Epithelial cell of umbilical artery (primary cell): ENCODE measurements at places on chromosomes 1 and 21. TPM values are rescaled to one million over a fixed set of nuclear protein-coding genes. Genes with fewer than 3 reads are reported as not detected.

SHE gene
- 30.9 and 47.4 TPM in 2 replicates for total RNA-seq

LCE5A gene
- not detected in 2 replicates for total RNA-seq

ORC1 gene
- 4.9 and 8.5 TPM in 2 replicates for total RNA-seq

CD1D gene
- total RNA-seq, result not detected in 2 replicates

CCDC185 gene
- total RNA-seq, result under 0.01 TPM in 1 of 2 replicates, not detected in the other

SLC35F3 gene
- not detected in 2 replicates for total RNA-seq

MAGI3 gene
- total RNA-seq, result 9.7 and 10.1 TPM in 2 replicates

FAM72C gene
- 0.65 and 1.2 TPM in 2 replicates for total RNA-seq

KRTAP21-1 gene
- total RNA-seq, result not detected in 2 replicates

BCL2L15 gene
- under 0.01 and 1.6 TPM in 2 replicates for total RNA-seq

RIPK4 gene
- not detected in 2 replicates for total RNA-seq

BLACAT1 gene
- total RNA-seq, result not detected in 2 replicates

GPR52 gene
- 0.32 and 0.61 TPM in 2 replicates for total RNA-seq

PTPRF gene
- 54.7 and 58.5 TPM in 2 replicates for total RNA-seq

MTARC1 gene
- total RNA-seq, result 1.3 and 2.3 TPM in 2 replicates

CYP4A22 gene
- not detected in 2 replicates for total RNA-seq

C8A gene
- total RNA-seq, result not detected in 2 replicates

UTP11 gene
- 57.8 and 84.5 TPM in 2 replicates for total RNA-seq

MAEL gene
- 0.32 TPM in 1 of 2 replicates, not detected in the other for total RNA-seq

KLHDC9 gene
- 0.65 and 2.9 TPM in 2 replicates for total RNA-seq

CFAP141 gene
- total RNA-seq, result not detected in 2 replicates

IRF6 gene
- 36.4 and 72.9 TPM in 2 replicates for total RNA-seq

YBX1 gene
- total RNA-seq, result 655 and 735 TPM in 2 replicates

IQGAP3 gene
- total RNA-seq, result 16.6 and 17.2 TPM in 2 replicates

NBPF20 gene
- total RNA-seq, result 0.97 and 2.3 TPM in 2 replicates
